ENCODE measurements at places on chromosomes 11 and 22.

GRCh38 chr11:124736736-124737135 lies 3.0 kb upstream of the NRGN start:
- DNase-seq = no peak

GRCh38 chr11:2662430-2663299 lies 37.1 kb downstream of the KCNQ1OT1 start:
- no peak for DNase-seq

GRCh38 chr11:130779943-130780342 lies 136.3 kb downstream of the SNX19 start:
- DNase-seq = no peak

DNA sequence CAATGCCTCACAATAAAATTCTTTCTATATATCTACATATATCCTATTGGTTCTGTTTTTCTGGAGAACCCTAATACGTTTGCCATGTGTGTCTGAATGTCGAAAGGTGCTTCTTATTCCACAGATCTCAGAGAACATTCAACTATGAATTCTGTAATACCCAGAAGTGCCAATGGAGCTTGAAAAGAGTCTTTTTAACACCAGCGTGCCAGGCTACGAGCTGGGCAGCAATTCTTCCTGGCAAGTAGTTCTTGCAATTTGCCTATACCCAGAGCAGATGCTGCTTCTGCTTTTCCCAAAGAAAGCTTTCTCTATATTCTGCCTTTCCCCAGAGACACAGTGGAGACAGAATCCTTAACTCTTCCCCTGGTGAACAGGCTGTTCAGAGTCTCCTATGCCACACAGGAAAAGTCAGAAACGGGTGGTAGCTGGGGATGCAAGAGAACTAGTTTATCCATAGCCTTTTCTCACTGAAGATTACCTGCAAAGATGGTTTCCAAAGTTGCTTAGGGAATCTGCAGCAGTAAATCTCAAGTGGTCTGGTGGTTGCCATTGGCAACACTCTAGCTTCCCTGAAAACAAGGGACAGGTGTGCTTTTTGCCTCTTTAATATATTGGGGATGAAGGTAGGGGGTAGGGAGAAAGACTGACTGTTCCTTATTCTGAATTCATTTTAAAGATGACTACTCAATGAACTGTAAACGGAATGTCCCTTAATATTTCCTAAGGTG lies 16.8 kb upstream of the PAFAH1B2 start:
- no peak for DNase-seq

- no peak for DNase-seq
These were observed 284.0 kb downstream of the KIRREL3 start for GRCh38 chr11:126716456-126717083.

DNA sequence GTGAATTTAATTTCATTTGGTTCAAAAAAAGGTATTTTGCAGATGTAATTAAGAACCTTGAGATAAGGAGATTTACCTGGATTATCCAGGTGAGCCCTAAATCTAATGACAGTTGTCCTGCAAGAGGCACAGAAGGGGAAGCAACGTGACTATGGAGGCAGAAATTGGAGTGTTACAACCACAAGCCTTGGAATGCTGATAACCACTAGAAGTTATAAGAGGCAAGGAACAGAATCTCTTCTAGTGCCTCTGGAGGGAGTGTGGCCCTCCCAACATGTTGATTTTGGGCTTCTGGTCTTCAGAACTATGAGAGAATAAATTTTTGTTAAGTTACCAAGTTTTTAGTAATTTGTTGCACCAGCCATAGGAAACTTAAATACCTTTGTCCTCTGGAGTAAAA lies 32.8 kb downstream of the RRM1 start:
- DNase-seq = no peak

GRCh38 chr11:69199583-69200315 lies 44.0 kb downstream of the SMIM38 start:
- DNase-seq = no peak

DNA sequence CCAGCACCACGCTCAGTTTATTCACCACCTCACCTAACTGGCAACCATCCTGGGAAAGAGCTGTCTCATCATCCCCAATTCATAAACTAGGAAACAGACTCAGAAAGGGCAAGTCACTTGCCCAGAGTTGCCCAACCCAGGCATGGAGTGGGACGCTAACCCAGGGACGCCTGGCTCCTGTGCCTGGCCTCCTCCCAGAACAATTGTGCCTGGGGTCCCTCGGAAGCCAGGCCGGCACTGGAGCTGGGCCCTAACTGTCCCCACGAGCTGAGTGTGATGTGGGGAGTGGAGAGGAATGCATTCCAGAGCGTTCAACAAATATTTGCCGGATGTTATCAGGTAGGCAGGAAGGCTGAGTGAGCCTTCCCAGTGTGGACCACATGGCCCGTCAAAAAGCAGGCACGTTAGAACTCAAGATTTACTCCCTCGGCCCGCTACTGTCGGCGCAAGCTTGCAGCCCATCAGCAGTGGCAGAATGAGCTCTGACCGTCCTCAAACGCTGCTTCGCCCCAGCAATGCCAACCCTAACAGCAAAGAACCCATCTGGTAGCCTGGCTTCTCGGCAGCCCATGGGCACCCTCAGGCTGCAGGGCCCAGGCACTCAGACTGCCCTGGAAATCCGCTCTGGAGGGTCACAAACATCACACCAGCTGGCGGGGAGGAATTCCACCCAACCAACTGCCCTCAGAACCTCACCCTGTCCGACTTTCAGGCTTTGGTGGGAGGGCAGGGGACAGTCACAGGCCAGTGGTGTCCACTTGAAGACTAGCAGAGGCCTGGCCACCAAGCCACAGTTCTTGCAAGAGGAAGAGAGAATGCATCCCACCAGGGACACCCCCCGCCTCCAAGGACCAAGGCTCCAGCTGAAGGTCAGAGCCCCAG lies 35.6 kb downstream of the MYH9 start:
- no peak for DNase-seq

DNA sequence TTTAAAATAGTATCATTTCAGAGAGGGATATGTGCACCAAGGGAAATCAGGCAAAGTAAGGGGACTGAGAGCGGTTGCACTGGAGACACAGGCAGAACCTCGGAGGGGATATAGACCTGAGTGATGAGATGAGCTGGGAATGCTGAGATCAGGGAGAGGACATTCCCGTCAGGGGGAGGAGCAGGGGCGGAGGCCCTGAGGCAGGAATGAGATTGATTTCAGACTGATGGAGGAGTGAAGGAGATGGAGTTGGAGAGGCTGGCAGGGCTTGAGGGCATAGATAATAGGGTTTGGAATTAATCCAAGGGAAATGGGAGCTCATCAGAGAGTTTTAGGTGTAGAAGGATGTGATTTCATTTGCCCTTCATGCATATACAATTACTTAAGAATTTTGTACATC lies 13.2 kb downstream of the CD6 start:
- no peak for DNase-seq

- DNase-seq = no peak
These were observed 98.9 kb downstream of the ETS1 start for GRCh38 chr11:128488471-128488870.
